Smooth muscle cell of the coronary artery (primary cell): ENCODE measurements at places on chromosomes 4 and X. TPM values are rescaled to one million over a fixed set of nuclear protein-coding genes. Genes with fewer than 3 reads are reported as not detected.

The SGMS2 gene
- 83.4 and 98.9 TPM in 2 replicates for total RNA-seq

The KCNE5 gene
- total RNA-seq, result 0.15 and 0.23 TPM in 2 replicates

The RBMX2 gene
- 28.5 and 33.8 TPM in 2 replicates for total RNA-seq

The SOD3 gene
- total RNA-seq, result 5.8 and 66.9 TPM in 2 replicates

The KLHL5 gene
- total RNA-seq, result 55.8 and 78.0 TPM in 2 replicates

The CNKSR2 gene
- total RNA-seq, result 1.3 and 5.3 TPM in 2 replicates
